ENCODE measurements at places on chromosomes 11 and 22.
A peak's percentile ranks its signal among the peaks of the same experiment; 100 is the strongest.

DNA sequence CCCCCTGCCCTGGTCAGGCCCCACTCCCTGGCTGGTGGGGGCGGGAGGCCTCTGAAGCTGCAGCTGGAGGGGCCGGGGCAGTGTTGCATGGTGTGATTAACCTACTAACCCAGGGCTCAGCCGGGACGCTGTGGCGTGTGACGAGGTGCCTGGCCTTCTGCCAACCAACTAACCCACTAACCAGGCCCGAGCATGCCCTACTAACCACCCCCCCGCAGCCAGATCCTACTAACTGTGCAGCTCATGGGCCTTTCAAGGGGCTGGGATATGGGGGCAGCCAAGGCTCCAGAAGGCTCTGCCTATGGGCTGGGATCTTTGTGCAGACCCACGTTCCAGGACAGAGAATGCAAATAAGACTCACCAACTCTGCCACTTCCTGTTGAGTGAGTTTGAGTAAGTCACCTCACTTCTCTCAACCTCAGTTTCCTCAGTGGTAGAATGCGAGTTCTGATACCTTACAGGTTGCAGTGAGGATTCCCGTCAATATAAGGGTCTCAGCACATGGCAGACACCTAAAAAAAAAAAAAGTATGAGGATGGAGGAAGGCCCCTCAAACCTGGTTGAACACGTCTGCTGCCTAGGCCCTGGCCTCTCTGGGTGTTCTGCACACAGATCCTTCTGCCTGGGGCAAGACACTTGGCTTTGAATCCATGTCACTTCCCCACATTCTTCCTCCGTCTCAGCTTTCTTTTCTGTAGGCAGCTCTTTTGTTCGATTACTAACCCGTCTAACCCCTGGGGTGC is 14.1 kb downstream of the MIAT start:
- no peak for DNase-seq

DNA sequence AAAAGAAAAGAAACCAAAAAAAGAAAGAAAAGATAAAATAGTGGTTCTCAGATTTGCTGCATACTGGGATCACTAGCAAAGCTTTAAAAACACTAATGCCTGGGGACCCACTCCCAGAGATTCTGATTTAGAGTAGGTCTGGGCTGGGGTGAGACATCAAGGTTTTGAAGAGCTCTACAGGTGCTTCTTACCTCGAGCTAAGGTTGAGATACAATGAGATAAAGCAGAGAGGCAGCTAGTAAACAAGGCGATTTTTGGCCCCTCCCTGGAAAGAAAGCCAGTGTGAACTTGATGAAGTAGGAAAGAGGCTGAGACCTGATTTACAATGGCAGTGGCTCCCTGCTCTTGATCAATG is 327.6 kb upstream of the CCDC90B start:
- no peak for DNase-seq

- DNase-seq, result no peak
Observed at GRCh38 chr22:27545085-27545484, 256.5 kb downstream of the MN1 start.

DNA sequence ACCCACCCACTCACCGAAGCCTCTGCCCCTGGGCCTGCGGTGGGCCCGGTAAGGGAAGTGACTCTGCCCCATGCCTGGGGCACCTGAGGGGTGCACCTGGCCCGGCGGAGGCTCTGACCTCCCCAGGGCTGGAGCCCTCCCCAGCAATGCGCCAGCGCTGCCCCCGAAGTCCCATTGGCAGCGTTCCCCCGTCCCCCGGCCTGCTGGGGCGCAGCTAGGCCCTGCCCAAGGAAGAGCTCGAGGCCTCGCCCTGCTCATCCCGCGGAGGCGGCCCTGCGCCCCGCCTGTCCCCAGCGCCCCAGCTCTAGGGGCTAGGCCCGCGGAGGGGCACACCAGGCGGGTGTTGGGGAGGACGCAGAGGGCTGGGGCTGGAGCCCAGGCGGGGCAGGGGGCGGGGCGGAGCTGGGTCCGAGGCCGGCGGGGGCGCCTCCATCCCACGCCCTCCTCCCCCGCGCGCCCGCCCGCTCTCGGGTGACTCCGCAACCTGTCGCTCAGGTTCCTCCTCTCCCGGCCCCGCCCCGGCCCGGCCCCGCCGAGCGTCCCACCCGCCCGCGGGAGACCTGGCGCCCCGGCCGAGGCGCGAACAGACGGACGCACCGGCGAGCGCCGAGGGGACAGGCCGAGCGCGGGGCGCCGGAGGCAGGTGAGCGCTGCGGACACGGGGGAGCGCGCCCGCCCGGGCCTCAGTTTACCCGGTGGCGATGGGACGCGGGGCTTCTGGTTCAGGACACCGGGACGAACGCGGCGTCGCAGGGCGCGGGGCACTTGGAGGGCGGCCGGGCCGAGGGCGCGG is at the start of gene EPS8L2:
Gene EPS8L2, plus strand, starts transcription at position 586 of the 793 bp plus-strand sequence. CDS start 3,177 bp downstream, outside the sequence.
- DNase-seq, result no peak

- DNase-seq, result no peak
Observed at GRCh38 chr11:11972730-11973341, 35.6 kb downstream of the DKK3 start.

DNA sequence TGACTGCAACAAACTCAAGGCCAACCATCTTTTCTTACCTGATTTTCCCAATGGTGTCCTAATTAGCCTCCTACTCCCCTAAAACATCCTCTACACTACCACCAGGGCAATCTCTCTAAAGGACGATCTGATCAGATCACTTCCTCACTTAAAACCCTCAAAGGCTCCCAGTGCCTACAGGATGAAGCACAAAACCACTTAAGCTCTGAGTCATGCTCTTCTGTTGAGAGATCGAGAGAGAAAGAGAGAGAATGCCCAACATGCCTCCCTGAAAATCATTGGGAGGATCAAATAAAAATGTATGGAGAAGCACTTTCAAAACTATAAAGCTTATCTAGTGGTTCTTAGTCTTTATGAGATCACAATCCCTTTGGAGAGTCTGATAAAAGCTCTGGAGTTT is 171.1 kb downstream of the CADM1 start:
- peak; percentile 29 for DNase-seq

DNA sequence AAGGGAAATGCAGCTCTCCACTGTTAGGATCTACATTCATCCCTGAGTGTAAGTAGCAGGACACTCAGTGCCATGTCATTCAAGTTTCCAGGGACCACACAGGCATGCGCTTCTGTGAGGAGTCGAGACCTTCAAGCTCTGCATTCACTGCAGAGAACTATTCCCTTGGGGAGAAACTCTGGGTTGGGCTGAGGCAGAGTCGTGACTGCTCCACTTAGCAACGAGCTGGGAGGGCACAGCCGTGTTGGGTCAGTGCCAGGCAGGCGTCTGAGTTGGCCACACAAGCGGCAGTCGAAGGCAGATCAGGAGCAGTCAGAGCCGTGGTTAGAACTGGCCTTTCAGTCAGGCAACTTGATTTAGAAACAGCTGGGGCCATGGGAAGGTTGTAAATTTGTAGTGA is 14.7 kb downstream of the MPEG1 start:
- peak; percentile 69 for DNase-seq

DNA sequence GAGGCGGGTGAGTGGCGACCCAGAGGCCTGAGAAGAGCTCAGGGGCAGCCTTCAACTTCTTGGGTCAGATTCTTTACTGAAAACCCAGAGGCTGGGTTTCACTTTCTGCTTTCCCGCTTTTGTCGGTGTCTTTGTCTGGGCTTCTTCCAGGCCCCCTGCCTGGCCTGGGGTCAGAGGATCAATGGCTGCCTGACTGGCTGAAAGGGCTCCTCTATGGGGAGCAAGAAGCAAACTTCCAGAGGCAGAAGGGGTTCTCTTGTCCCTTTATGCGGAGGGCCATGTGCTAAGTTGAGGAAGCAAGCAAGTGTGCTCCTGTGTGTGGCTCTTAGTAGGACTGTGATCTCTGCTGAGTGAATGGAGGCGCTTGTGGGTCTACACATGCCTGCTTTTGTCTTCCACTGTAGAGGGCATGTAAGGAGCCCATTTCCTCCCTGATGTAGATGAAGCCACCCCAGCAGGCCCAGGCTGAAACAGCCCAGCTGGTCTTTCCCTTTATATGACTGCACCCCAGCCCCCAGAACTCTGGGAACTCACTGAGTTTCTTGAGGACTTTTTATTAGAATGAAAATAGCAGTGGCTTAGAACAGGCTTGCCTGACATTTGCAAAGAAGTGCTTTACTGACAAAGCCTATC is 1.0 kb upstream of the PKNOX2 start:
- no peak for DNase-seq

DNA sequence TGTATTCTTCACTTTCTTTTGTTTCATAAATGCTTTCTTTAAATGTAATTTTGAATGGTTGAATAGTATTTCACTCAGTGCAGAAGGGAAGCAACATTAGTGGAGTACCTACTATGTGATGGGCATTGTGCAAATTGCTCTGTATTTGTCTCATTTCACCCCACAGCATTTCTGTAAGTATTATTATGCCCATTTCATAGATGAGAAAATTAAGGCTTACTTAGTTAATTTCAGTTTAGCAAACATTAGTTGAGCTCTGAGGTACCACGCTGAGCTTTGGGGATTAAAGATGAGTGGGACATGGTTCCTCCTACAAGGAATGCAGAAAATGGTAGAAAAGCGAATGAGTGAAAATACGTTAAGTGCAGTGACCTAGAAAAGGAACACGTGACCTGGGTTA is 58.1 kb downstream of the SWAP70 start:
- no peak for DNase-seq

DNA sequence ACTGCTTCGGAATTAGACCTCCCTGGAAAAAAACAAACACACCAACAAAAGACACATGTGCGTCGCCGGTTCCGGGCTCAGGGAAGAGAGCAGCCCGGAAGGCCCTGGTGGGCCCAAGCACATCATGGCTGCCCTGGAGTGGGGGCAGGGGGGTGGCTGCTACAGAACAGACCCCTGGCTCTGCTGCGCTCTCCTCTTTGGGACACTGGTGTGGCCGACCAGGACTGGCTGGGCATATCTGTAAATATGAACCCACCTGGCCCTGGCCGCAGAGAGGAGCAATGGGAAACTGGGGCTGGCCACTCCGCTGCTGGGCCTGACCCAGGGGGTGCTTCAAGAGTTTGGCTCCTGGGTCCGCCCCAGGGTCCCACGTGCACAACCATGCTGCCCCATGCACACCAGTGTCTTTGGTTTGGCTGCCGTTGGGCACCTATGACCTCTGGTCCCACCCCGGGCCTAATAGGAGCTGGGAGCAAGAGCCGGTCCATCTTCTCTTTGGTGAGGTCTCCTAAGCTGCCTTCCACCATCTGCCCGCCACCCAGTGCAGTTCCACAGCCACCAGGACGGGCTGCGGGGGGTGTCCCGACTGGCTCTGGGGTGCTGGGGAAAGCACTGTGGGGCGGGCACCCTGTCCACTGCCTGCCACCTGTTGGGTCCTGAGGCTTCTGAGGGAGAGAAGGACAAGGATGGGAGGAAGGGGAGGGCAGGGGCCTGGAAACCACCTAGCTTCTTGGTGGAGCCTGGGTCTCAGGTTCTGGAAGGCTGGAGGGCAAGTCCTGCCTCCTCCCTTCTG is 30.1 kb downstream of the PPM1F start:
- no peak for DNase-seq

DNA sequence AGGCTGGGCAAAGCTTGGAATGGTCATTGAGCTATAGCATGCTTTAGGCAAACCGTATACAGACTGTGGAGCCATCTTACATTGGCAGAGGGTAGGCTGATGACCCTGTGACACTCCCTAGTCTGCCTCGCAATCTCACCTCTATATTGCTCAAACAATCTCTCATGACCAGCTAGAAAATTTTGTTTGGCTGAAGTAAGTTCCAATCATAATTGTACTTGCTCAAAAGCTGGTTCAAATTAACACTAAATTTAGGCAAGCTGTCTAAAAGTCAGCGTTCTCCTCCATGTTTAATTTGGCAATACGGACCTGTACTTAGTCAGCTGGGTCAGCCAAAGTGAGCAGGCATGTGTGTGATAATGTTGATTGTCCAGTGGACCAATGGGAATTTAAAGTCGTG is 133.0 kb downstream of the SWAP70 start:
- peak; percentile 92 for DNase-seq

DNA sequence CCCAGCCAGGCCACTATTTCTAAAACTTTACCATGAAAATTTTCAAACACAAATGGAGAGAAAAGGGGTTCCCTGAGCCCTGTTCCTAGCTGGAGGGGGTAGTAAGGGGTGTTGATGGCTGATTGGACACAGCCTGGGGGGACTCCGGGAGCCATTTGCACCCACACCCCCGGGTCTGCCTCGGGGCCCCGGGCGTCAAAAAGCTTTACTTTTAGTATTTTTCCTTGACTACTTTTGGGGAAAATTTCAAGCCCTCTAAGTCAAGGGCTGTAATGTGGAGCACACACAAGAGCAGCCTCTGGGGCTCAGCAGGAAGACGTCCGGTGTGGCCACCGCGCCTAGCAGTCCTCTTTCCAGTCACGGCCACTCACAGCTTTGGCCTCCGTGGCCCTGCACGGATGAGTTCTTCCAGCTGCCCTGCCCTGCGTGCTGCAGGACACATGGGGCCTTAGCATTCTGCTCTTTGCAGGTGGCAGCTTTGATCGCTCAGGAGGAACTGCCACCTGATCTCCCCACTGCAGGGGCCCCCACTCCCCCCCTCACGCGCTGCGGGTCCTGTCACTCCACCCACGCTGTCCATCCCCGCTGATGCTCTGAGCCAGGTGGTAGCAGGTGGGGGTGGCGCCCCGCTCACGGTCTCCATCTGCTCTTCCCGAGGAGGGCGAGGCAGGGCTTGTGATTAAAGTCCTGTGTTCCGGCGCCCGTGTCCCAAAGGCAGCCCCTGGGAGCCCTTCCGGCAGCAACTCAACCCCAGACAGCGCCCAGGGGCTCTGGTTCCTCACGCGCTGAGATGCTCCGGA is 14.4 kb downstream of the RNH1 start:
- no peak for DNase-seq

GRCh38 chr22:24529898-24530297 is 25.0 kb downstream of the GUCD1 start:
- DNase-seq, result no peak

DNA sequence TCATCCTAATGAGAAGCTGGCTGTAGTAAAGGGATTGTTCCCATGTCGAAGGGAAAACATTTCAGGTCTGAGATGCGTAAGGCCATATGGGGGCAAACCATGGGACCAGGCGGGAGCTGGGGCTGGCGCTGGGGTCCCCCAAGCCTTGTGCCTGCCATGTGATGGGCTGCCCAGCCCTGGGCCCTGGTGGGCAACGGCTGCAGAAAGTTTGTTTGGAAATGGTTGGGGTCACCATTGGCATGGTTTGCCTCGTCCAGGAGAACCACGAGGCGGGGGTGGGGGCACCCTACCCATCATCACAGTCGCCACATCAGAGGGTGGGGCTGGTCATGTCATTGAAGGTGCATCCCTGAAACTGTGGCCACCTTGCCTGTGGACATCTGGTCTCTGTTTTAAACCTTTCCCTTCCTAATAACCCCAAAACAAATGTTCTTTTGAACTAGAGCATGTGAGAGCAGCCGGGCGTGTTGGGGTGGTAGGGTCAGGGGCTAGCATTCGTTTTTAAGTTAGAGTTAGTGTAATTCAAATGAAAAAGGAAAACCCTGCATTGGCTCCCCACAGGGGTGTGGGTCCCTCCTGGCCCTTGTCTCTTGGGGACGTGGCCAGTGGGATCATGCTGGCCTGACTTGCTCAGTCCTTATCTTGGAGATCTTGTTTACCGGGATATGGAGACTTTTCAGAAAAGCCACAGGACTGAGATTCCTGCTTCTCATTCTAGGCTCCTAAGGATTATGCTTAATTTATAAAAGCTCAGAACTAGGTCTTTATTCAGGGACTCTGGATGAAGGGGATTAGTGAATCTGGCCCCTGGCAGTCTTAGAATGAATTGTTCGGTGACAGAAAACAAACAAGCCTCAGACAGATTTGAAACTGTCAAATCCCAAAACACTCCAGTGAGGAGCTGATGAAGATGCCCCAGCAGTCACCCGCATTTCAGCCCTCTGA is 98.5 kb downstream of the CTTN start:
- DNase-seq, result no peak

- DNase-seq, result no peak
Observed at GRCh38 chr11:67027483-67027930, 4.6 kb downstream of the SYT12 start.

Measured in AG10803 (cell line).